Muscle of leg (tissue), 16 donors: ENCODE measurements at places on chromosomes 2 and 18. TPM values are rescaled to one million over a fixed set of nuclear protein-coding genes. Genes with fewer than 3 reads are reported as not detected.

Gene NAT8
- polyA plus RNA-seq: 0.14 TPM

Gene RAB3GAP1
- polyA plus RNA-seq: 38.0 TPM

Gene GDF7
- polyA plus RNA-seq: 0.69 TPM

Gene COLEC11
- 0.24 TPM for polyA plus RNA-seq

Gene YPEL5
- 45.6 TPM for polyA plus RNA-seq

Gene M1AP
- polyA plus RNA-seq: not detected

Gene PRKAG3
- 19.0 TPM for polyA plus RNA-seq

Gene KIAA2012
- 0.21 TPM for polyA plus RNA-seq

Gene CDH2
- 4.1 TPM for polyA plus RNA-seq

Gene CHRNG
- 92.5 TPM for polyA plus RNA-seq

Gene CLEC4F
- polyA plus RNA-seq: 0.39 TPM

Gene IL36RN
- 0.16 TPM for polyA plus RNA-seq
